Cerebellar cortex (tissue), 1 donor: ENCODE measurements at places on chromosomes 4 and X.

GRCh38 chr4:176193938-176194337, 1.4 kb downstream of the SPATA4 start:
- no peak for DNase-seq

GRCh38 chrX:41234962-41235361, 99.0 kb upstream of the DDX3X start:
- no peak for DNase-seq

- DNase-seq: no peak
Observed at GRCh38 chr4:81019006-81019405, 11.5 kb upstream of the BMP3 start.

DNA sequence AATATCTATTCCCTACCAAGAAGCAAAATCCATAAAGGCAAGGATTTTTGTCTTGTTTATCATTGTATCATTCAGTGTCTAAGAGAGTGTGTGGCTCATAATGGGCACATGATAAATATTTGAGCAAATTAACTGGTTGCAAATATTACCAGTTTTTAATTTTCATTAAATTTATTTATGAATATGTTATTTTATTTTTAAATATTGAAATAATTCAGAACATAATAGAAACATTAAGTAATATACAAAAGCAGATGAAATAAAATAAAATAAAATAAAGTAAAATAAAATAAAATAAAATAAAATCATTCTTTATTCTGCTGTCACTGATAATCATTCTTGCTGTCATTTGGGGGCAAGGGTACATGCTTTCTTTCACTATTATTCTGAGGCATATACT, 120.9 kb downstream of the NPFFR2 start:
- no peak for DNase-seq

DNA sequence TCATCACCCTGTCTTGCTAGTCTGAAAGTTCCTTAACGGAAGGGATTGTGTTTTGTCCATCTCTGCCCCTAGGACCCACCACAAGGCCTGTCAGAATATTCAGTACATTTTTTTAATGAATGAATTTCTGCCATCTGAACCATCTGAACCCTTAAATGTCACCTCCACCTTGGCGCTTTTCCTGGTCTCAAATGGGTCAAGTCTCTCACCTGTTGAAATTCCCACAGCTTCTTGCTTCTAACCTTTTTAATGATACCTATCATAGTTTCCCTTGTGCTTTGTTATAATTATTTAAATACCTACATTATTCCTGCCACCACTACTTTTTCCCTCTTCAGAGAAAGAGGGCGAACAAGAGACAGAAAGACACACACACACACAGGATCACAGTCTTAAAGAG, 48.0 kb downstream of the SHROOM4 start:
- DNase-seq: no peak

DNA sequence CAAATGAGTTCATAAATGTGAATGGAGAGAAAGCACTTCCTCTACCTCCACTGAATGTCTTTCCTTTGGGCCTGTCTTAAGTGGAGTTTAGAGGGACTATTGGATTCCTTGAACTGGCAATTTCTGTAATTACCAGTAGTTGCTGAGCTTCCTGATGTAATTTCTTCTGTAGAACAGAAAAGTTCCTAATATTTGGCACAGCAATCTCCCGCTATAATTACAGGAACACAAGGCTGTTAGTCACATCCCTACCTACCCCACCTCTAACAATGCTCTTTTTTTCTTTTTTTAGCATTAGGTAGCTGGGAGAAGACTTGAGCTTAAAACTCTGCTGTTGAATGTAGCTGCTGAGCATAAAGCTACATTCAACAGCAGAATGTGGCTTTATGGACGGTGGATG, 24.8 kb upstream of the RBPJ start:
- DNase-seq: peak; percentile 90

GRCh38 chr4:78297116-78297800, 240.1 kb downstream of the FRAS1 start:
- DNase-seq: no peak

GRCh38 chrX:152817078-152817764, 13.3 kb downstream of the CETN2 start:
- peak; percentile 19 for DNase-seq

GRCh38 chr4:153421941-153422340, 44.2 kb upstream of the TMEM131L start:
- DNase-seq: no peak

GRCh38 chrX:30283456-30284200, 25.6 kb downstream of the NR0B1 start:
- DNase-seq: no peak
